CD4-positive, alpha-beta T cell treated with Interleukin-17A for 1 hour (primary cell): ENCODE measurements at places on chromosomes 2 and 18.

- no peak for DNase-seq
Measured at GRCh38 chr2:168201584-168202116, 45.7 kb downstream of the STK39 start.

- no peak for DNase-seq
Measured at GRCh38 chr2:172231508-172231907, 128.8 kb upstream of the DLX2 start.

DNA sequence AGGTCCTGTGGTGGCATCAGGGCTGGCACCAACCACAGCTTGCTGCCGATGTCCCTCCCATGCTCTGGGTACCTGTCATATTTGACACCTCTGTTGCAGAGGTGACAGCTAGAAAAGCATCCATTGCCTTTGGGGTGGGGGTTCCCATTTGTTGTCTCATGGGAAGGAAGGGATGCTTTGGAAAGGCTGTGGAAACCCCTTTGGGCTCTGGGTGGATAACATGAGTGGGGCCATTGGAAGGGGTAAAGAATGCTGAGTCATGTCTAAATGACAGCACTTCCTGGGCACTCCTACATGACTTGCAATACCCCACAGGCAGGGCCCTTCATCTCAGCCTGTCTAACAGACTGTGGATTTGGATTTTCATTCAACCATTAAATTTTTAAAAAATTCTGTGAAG, 27.8 kb downstream of the CTIF start:
- DNase-seq: no peak

GRCh38 chr2:102788885-102789260, 27.0 kb downstream of the TMEM182 start:
- no peak for DNase-seq

- DNase-seq: no peak
Measured at GRCh38 chr18:31942291-31942998, 483 bp downstream of the TRAPPC8 start.

- no peak for DNase-seq
Measured at GRCh38 chr2:127219171-127220070, 678 bp downstream of the CYP27C1 start.

GRCh38 chr2:23377771-23378170, 7.2 kb upstream of the KLHL29 start:
- DNase-seq: no peak

DNA sequence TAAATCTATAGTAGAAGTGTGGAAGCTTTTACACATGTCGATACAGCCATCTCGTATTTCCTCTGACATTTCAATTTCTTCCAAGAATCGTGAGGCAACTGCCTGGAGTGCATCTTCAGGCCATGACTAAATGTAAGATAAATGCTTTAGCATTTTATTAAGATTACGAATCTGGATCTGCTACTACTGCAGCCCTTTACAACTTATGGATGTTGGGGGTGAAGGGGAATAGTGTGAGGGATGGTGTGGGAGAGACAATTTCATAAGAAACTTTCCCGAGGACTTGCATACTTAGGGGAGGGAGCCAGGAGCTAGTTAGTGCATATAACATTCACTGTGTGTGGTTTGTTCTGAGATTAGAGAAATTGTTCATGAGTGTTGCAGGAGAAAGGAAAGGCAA, 204.8 kb downstream of the SLC39A10 start:
- DNase-seq: no peak

DNA sequence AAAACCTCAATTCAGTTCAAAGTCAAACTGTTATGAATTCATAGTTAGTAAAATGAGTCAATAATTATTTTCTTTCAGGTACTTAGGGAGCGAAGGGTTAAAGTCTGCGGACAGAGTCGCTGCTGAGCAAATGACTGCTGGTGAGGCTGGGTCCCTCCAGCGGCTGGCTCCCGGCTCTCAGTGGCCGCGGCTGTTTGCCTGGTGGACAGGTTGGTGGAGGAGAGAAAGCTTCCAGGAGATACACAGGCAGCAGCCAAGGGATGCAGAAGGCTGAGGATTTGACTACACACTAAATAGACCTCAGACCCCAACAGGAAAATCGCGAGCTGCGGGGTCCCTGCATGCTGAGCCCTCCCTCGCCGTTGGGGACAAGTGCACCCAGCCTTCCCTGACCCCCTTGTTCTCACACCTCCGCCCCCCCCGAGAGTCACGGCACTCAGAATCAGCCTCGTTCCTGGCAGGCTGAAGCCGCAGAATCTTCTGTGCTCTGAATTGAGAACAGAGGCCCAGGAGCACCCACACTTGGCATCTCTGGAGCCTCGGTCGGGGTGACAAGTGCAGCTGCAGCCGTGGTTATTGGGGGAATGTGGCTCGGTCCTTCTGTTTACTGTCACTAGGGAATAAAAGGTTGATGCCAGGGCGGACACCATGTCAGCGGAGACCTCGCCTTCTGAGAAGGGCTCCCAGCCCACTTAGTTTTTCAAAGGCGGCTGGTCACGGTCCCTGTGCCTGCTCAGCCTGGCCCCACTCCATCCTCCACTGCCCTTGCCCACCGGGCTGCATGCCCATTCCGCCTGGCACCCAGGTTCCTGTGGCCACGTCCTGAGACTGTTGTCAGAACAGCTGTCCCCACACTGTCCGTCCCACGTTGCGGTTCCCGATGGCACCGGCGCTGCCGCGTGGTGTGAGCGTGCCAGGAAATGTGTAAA, 74.0 kb downstream of the SLC66A2 start:
- DNase-seq: no peak

- DNase-seq: peak; percentile 59
Measured at GRCh38 chr2:62196278-62196901, 475 bp downstream of the B3GNT2 start.
